Left ventricle myocardium superior (tissue), 1 donor: ENCODE measurements at places on chromosomes 7 and 10. TPM values are rescaled to one million over a fixed set of nuclear protein-coding genes. Genes with fewer than 3 reads are reported as not detected.

The CBLL1 gene
- total RNA-seq: 24.8 TPM

The KCNH2 gene
- 107 TPM for total RNA-seq

GRCh38 chr10:72097448-72098300 lies 9.3 kb upstream of the SPOCK2 start:
- no peak for DNase-seq

- DNase-seq: no peak
Measured at GRCh38 chr7:134892963-134893362, 93.3 kb upstream of the AGBL3 start.

DNA sequence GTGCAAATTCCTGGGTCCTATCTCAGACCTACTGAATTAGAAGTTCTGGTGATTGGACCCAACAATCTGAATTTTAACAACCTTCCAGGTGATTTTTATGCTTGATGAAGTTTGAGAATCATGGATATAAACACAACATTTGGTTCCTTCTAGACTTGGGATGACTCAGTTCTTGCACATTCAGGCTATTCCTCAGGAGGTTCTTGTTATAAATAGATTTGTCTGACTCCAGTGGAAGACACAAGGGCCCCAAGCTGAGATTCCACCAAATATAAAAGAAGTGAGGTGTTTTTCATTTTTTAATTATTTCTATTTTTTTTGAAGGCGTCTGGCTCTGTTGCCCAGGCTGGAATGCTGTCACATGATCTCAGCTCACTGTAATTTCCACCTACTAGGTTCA lies 9.4 kb upstream of the TAS2R16 start:
- no peak for DNase-seq
